ENCODE measurements at places on chromosomes 2 and 18. TPM values are rescaled to one million over a fixed set of nuclear protein-coding genes. Genes with fewer than 3 reads are reported as not detected.

DNA sequence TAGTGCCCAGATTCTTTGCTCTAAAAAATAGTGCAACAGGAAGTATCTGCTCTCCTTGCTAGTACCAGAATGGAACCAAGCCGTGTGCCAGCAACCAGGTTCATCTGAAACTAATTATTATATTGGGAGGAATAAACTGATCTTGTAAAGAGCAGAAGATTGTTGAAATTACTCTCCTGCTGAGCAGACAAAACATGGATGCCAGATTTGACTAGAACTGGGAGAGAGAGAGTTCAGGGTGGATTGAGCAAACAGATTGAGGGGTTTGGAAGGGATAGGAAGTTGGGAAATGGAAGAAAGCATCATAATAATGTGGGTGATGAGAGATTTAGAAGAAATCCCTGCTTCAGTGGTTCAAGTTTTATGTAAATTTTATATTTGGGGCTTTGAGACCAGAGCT lies 160.1 kb upstream of the RASGRP3 start:
- DNase-seq, result no peak

DNA sequence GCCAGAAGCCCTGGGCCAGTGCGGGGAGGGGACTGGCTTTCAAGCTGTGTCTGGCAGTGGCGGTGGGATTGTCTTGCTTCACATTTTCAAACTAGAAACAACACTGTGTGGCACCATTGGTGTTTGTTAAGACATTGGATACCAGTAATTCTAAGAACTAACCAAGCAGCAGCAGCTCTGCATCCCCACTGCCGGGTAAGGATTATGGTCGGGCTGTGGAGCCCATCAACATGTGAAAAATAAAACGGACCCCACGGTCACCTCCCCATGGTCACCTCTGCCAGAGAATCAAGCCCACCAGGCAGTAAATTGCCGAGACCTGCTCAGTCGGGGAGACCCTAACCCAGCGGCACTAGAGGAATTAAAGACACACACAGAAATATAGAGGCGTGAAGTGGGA lies 65.3 kb downstream of the C18orf63 start:
- no peak for DNase-seq

DNA sequence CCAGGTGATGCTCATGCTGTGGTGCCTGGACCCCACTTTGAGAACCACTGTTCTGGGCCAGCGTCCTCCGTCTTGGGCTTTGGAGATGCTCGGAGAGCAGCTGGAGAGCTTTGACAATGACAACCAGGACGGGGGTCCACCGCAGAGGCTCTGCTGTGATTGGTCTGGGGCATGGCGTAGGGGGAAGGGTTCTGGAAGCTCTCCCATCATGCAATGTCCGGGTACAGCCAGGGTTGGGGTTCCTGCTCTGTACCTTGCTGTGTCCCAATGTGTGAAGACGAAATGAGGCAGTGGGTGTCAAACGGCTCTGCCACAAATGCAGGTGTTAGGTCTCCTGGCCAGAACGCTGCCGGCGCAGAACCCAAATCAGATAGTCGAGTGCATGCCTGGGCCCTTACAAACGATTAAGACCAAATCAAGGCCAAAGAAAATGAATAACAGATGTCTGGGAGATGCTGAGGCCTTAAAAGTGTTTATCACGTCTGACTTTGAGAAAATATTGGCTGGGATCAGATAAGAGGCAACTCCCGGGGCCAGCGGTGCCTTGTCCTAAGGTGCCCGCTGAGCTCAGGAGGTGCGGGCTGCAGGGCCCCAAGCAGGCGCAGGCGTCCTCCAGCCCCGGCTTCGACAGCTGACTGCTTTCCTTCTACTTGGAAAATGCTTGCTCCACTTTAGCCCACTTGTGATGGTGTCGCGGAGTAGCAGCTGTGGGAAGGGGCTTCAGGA lies 117.2 kb downstream of the VAPA start:
- no peak for DNase-seq

- DNase-seq, result no peak
These were observed 15.4 kb downstream of the UBE2F start for GRCh38 chr2:237982039-237982725.

Gene ERFE
- 17.3 TPM for total RNA-seq

Gene STRADB
- 17.4 TPM for total RNA-seq

Gene IL1RN
- 0.25 TPM for total RNA-seq
